Chondrocyte (in vitro differentiated cells): ENCODE measurements at places on chromosomes 3 and 15. TPM values are rescaled to one million over a fixed set of nuclear protein-coding genes. Genes with fewer than 3 reads are reported as not detected.
A peak's percentile ranks its signal among the peaks of the same experiment; 100 is the strongest.

- H3K4me1 ChIP-seq: peaks cover 49% of the 10 kb centered on the region
- H3K36me3 ChIP-seq: peaks cover 5% of the 10 kb centered on the region
- no peak for DNase-seq
- no peaks in the 10 kb centered on the region for H3K27me3 ChIP-seq
These were observed 38.6 kb downstream of the PDZRN3 start for GRCh38 chr3:73586190-73586589.

GRCh38 chr3:134378384-134378783, 4.1 kb upstream of the AMOTL2 start:
- DNase-seq: no peak
- H3K27me3 ChIP-seq: no peaks in the 10 kb centered on the region
- H3K4me3 ChIP-seq: no peak overlapping the region
- peaks cover 11% of the 10 kb centered on the region for H3K4me1 ChIP-seq
- no peak overlapping the region for H3K27ac ChIP-seq

PLCB2 gene
- 1.4 to 3.4 TPM (median 2.8 TPM) in 3 replicates for total RNA-seq

CLDN1 gene
- 7.3 to 13.8 TPM (median 13.1 TPM) in 3 replicates for total RNA-seq

DNA sequence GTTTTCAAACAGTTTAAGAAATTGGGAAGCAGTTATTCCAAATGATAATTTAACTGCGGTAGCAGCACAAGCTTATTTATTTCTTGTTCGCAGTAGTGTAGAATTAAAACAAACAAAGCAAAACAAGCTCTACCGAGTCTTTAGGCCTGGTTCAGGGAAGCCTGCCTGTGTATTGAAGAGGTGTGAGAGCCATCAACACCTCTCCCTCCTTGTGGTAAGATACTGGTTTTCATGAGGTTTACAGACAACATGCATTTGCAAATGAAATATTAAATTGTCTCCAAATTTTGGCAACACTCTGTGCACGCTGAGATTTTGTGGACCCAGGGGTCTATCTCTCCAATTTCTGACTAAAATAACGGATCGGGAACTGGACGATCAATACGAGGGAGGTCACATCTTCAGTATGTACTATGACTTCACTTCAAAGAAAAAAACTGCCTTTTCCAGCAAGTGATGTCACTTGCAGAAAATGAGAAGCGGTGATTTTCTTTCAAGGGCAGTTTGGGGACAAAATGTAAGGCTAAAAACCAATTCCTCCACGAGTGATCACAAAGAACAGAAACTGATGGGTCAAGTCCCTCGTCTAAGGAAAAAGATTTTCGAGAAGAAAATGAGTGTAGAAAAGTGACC, 721 bp downstream of the ATR start:
- H3K4me1 ChIP-seq: peaks cover 35% of the 10 kb centered on the region
- H3K4me3 ChIP-seq: peak overlapping the region; percentile 94
- peaks cover 2% of the 10 kb centered on the region for H3K27me3 ChIP-seq
- H3K27ac ChIP-seq: peak overlapping the region; percentile 98
- no peak for DNase-seq
- H3K36me3 ChIP-seq: no peaks in the 10 kb centered on the region
